ENCODE measurements at places on chromosomes 11 and 22.

DNA sequence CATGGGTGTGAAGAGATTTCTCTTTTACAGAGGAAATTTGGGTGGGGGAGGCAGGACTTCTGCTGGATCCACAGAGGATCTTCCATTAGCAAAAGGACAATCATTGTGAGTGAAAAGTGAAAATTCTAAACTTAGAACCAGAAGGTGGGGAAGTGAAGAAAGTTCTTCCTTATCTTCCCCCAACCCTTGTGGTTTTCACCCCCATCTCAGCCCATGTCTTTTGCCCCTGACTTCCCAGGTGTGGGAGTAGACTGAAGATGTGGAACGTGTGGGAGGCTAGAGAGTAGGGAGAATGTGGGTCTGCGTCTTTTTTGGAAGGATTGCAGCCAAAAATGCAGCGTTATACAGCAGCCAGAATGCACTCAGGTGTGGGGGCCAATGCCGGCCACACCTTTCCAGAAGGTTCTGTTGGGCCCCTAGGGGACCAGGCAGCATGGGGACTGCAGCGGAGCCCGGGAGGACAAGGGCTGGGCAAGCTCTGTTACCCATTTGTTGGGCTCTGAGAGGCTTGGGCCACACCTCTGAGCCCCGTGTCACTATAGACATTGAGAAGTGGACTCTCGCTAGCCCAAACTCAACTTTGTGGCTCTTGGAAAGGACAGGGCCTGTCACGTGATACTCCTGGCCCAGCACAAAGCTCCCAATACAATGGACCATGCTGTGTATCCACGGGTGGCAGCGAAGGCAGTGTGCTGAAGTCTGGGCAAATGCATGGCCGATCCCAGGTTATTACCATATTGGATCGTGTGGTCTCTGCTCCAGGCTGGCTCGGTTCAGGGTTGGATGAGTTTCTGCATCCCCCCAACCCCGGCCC, 32.8 kb upstream of the LINC01488 start:
- no peak for DNase-seq

GRCh38 chr11:131025421-131026125, 109.3 kb upstream of the SNX19 start:
- peak; percentile 15 for DNase-seq

- no peak for DNase-seq
These were observed 4.4 kb downstream of the TMEM258 start for GRCh38 chr11:61787928-61788491.

GRCh38 chr11:86255896-86256295, 11.3 kb downstream of the EED start:
- DNase-seq = no peak
